ENCODE measurements at places on chromosomes 16 and 17.

DNA sequence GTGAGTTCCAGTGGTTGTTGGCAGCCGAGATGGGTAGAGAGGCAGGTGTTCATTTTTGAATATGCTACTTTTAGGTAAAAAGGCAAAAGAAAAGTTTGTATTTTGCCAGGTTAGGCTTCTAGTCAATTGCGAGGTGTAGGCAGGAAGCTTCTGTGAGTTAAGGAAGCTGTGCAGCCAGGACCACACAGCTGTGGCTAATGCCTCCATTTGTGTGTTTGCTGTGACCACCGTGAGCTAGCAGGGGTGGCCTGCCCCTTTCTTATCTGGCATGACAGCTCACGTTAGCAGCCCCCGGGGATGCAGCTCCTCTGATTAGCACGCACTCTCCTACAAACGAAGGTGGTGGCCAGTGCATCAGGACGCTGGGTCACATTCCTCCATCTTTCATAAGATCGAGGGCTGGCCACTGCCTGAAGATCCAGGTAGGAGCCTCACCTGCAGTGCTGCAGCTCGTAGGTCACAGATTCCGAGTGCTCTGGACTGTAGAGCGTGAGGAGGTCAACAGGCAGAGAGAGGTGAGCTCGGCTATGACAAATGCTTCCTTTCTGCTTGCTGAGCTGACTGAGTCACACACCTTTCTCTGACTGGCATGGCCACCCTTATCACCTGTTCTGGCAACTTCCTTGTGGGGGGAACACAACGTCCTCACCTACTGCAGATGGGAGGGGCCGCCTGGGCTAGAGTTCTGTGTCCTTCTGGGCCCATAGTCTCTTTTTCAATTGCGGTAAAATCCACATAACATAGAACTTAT lies 244.4 kb downstream of the HS3ST3B1 start:
- no peak for DNase-seq

- no peak for DNase-seq
Measured at GRCh38 chr17:47716375-47716774, 16.7 kb upstream of the TBX21 start.

- DNase-seq = no peak
Measured at GRCh38 chr17:49523706-49524472, 28.8 kb downstream of the NGFR start.

GRCh38 chr17:80621997-80622357 lies 77.3 kb downstream of the RPTOR start:
- DNase-seq = no peak

- DNase-seq = no peak
Measured at GRCh38 chr17:19328441-19329061, 34.0 kb downstream of the B9D1 start.

DNA sequence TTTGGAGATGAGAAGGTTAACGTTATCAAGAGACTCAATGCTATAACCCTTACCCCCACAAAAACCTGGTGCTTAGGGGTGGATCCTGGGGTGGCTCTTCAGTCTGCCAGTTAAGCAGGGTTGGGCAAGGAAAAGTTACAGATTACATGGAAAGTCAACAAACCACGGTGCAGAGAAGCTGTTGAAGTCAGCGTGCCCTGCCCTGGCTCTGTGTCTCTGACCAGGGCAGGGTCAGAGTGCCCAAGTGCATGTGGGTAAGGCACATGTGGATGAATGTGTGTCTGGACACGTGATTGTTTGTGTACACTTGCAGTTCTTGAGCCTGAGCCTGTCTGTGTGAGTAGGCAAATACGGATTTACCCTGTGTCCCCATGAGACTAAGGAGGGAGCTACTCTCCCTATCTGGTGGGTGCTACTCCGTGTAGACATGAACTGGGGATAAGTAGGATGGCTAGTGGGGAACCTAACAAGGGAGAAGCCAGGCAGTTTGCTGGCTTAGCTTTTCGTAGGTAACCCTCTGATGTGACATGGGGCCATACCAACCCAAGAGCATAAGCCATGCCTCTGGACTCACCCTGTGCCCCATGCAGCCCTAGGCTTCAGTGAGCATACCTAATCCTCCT lies 5.5 kb downstream of the IGFBP4 start:
- DNase-seq = no peak

- no peak for DNase-seq
Measured at GRCh38 chr16:12413393-12413792, 390.3 kb downstream of the CPPED1 start.

GRCh38 chr17:27417596-27418365 lies 38.5 kb upstream of the KSR1 start:
- DNase-seq = no peak

Measured in AG08395 (cell line).